ENCODE measurements at places on chromosomes 2 and 18. TPM values are rescaled to one million over a fixed set of nuclear protein-coding genes. Genes with fewer than 3 reads are reported as not detected.

The HOXD4 gene
- 2.2 TPM for total RNA-seq

The FAM124B gene
- total RNA-seq: 8.8 TPM

GRCh38 chr2:240568678-240569522, 616 bp downstream of the RNPEPL1 start:
- DNase-seq: peak; percentile 90

DNA sequence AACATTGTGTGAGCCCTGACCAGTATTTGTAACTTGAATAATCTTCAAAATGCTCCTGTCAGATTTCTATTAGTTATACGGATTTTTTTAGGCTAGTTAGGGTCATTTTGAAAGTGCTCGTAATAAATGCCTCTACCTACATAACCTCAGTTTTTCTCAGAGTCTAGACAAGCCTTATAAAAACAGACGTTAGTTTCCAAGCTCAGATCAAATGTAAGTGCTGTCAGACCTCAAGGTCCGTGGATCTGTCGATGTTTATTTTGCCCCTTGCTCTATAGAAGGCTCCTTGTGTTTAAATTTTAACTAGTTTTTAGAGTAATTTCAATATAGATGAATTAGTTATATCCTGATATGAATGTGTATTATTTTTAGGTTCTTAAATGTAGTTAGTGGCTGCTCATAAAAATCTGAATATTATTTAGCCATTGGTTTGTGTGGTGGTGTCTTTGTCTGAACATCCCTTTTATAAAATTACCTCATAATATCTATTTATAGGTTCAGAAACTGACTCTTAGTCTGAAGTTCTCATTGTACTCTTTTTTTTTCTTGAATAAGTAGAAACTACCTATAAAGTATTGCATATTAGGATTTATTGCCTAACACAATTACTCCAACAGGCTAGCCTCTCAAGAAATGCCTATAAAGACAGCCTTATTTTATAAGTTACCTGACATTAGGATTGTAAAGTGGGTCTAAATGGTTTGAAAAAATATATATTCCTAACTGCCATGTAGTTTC, 71.1 kb downstream of the MTA3 start:
- DNase-seq: no peak

- DNase-seq: no peak
Measured at GRCh38 chr2:6676241-6676640, 189.5 kb downstream of the CMPK2 start.

- no peak for DNase-seq
Measured at GRCh38 chr2:85905891-85906290, 17.1 kb upstream of the ST3GAL5 start.

The MMADHC gene
- 125 TPM for total RNA-seq
